CD4-positive, alpha-beta T cell (primary cell): ENCODE measurements at places on chromosomes 3 and 15. TPM values are rescaled to one million over a fixed set of nuclear protein-coding genes. Genes with fewer than 3 reads are reported as not detected.

Gene GOLGA6D
- total RNA-seq: not detected

Gene ERC2
- total RNA-seq: not detected

Gene SHC4
- total RNA-seq: not detected

Gene DNAH12
- 0.19 TPM for total RNA-seq

DNA sequence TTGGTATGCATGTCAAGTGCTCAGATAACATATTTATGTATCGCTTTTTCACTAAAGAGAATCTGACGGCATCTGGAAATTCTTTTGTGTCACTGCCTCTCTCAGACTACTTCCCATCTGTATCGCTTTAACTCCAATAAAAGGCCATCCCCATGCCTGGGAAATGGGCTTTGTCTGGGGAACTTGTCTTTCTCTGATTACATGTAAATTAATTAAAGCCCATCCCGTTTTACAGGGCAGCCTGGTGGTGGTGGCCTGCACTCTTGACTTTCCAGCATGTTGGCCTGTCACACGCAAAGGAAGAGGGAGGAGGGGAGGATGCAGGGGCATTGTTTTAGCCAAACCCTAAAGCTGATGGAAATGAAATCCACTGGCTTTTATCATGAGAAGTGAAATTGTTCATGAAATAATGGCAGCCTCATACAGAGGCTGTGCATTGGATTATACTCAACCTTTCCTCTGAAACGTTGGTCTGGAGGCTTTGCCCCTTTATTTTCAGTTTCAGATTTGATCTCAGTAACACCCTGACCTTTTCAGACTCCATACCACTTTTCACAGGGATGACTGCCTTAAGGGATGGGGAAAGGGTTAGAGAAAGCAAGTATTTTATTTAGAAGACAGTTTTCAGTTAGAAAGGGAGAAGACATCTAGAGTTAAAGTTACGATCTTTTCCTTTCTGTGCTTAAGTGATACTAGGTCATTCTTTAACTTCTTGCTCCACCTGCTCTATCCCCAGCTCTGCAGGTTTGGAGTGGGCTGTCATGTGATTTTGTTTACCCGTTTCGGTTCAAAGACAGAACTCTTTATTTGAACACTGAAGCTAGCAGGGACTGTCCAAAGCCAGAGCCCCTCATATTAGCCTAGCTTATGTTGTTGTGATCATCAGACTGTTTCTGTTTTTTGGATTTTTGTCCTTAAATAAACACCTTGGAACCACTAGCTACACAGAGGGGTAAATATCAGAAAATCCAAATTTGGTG, 94.6 kb upstream of the CTDSPL start:
- DNase-seq: no peak

- no peak for DNase-seq
Measured at GRCh38 chr15:26945046-26945445, 25.9 kb upstream of the GABRG3 start.

DNA sequence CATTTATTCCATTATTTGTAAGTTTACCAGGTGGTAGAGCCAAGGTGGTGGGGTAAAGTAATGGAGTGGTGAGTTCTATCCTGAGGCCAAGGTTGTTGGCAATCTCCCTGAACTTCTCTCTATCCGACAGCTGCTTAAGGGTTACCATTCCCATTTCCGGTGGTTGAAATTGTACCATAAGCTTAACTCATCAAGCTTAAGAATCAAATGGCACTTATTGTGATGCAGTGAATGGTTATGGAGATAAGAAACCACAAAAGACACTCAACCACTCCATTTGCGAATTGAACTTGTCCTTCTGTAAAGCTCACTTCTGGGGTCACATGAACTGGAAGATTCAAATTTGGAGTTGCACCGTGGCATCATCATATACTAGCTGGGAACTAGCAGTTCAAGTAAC, 287.4 kb upstream of the SLCO3A1 start:
- DNase-seq: no peak

DNA sequence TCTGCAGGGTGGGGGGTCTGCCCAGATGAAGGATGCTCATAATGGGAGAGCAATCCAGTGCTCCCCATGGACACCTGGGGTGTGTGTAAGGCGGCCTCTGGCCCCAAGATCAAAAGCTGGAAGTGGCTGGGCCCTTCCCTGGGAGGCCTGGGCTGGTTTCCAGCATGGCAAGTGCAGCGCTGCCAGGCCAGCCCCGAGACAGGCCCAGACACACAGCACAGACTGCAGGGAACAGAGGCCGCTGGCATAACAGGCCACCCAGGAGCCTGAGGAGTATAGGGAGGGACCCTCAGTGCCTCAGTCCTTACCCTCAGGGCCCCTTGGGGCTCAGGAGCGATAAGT, 10.0 kb downstream of the ITPKA start:
- no peak for DNase-seq

DNA sequence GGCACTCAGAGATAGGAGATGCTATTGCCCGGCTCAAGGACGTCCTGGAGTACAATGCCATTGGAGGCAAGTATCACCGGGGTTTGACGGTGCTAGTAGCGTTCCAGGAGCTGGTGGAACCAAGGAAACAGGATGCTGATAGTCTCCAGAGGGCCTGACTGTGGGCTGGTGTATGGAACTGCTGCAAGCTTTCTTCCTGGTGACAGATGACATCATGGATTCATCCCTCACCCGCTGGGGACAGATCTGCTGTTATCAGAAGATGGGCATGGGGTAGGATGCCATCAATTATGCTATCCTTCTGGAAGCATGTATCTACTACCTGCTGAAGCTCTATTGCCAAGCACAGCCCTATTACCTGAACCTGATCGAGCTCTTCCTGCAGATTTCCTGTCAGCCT, 26.4 kb downstream of the BCL2A1 start:
- no peak for DNase-seq

GRCh38 chr3:167735233-167736138, at the start of gene SERPINI1:
Gene SERPINI1, plus strand, starts transcription at chr3:167735721. Its CDS starts 53,408 bp downstream, at chr3:167789129.
- peak; percentile 68 for DNase-seq

- DNase-seq: no peak
Measured at GRCh38 chr3:195921334-195921791, 13.0 kb upstream of the TNK2 start.

DNA sequence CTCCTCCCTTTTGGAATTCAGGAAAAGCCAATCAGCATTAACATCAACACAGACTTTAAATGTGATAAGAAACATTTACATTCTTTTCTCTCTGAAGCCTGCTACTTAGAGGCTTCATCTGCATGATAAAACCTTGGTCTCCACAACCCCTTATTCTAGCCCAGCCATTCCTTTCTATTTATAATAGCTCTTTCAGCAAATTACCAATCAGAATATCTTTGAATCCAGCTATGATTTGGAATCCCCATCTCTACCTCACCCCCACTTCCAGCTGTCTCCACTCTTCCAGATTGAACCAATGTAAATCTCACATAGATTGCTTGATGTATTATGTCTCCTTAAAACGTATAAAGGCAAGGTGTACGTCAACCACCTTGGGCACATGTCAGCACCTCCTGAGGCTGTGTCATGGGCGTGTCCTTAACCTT, 139.7 kb downstream of the TUSC7 start:
- no peak for DNase-seq

GRCh38 chr15:88100181-88100580, 156.4 kb downstream of the NTRK3 start:
- no peak for DNase-seq

- no peak for DNase-seq
Measured at GRCh38 chr3:10505791-10506585, 602 bp upstream of the ATP2B2 start.

DNA sequence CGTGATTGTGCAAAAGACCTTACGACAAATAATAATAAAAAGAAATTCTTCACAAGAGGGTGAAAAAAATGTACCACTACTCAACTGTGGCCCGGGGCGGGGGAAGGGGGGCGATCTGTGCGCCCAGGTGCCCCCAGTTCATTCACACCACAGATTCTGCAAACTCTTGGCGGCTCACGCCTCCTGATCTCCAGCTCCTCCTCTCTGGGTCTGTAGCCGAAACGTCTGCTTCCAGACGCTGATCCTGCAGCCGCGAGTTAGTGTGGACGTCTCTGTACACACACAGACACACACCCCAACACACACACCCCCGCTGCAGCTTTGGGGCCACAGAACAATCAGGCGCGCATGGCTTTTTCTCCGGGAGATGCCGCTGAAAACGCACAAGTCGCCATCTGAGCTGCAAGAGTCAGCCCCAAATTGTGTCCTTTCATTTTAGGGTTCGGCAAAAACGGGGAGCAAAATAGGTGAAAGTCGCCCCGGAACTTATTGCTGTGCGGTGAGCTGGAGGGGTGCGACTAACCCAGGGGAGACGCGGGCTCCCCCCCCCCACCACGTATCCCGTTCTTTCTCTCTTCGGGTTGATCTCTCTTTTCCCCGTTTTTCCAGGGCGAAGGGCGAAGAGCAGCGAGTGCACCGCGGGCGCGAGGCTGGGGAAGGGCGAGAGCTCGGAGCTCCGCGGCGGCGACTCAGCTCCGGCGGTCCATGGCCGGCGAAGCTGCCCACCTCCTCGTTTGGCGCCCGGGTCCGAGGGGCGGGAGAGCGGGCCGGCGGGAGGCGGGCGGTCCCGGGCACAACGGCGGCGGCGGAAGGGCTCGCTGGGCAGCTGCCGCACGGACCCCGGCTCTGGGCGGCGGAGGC, 505 bp upstream of the WNT5A start:
- no peak for DNase-seq

DNA sequence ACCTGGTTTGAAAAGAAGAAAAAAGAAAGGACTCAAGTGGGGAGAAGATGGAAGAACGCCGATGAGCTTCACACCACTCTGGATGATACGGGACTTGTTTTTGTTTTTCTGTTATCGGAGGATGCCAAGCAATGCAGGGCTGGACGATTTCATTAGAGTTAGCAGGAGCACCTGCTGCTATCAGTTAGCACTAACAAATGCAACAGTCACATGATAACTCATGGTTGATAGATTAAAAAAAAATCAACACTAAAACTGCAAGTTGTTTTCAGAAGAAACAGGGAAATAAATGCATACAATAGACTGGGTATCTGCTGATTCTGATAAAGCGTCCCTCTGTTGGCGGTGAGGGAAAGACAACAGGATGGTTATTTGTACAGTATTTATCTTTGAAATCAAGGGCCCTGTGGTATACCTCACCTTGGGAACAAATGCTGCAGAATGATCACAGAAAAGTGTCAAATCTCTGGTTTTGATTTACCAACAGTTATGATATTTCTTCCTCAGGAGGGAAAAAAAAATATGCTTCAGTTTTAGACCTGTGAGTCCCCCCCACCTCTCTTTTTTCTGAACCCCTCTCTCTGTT, 575.1 kb downstream of the FOXP1 start:
- DNase-seq: peak; percentile 43
